Fibroblast of skin of scalp (primary cell): ENCODE measurements at places on chromosomes 1 and 21.

DNA sequence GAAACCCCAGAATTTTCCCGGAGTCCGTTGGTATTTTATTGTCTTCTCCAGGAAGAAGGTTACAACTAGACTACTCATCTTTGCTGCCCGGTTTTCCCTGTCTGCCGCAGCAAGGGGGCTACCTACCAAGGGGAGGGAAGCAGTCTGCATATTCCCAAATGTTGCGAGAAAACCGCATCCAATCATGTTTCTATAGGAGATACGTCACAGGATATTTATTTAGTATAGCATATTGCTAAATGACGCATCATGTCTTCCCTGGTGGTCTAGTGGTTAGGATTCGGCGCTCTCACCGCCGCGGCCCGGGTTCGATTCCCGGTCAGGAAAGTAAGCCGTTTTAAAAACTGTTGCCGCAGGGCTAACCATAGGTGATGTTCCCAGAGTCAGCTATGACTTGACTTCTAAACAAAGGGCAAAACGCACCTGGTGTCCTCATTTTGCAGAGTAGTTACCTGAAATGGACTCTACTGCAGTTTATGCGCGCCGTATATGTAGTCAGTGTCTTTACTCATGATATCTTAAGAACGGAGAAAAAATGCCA lies 15.2 kb upstream of the ZNF692 start:
- no peak for DNase-seq

GRCh38 chr1:110053552-110054428 lies 16.7 kb downstream of the ALX3 start:
- DNase-seq, result peak; percentile 49

GRCh38 chr21:41045534-41046268 lies 122.3 kb upstream of the BACE2 start:
- no peak for DNase-seq

GRCh38 chr1:17717594-17718535 lies 37.3 kb upstream of the ACTL8 start:
- no peak for DNase-seq

- no peak for DNase-seq
Measured at GRCh38 chr1:215001419-215002021, 81.0 kb upstream of the KCNK2 start.

DNA sequence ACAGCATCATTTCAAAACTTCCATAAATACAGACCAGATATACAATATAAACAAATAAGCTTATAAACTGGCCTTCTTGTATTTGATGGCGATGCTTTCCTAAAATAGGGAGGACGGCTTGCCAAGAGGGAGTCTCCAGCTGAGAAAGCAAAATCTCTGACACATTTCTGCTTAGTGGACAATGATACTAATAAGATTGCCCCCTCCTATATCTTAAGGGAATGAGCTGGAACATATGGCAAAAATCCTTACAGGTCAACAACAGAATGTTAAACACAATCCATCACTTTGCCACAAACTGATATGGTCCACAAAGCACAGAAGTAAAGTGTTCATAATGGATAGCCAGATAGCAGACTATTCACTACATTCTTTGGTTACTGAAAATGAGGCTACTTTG lies 7.1 kb upstream of the GADD45A start:
- no peak for DNase-seq

GRCh38 chr1:172268237-172268636 lies 152.2 kb upstream of the C1orf105 start:
- no peak for DNase-seq

GRCh38 chr1:187051618-187052232 lies 223.0 kb downstream of the PLA2G4A start:
- DNase-seq, result peak; percentile 31

DNA sequence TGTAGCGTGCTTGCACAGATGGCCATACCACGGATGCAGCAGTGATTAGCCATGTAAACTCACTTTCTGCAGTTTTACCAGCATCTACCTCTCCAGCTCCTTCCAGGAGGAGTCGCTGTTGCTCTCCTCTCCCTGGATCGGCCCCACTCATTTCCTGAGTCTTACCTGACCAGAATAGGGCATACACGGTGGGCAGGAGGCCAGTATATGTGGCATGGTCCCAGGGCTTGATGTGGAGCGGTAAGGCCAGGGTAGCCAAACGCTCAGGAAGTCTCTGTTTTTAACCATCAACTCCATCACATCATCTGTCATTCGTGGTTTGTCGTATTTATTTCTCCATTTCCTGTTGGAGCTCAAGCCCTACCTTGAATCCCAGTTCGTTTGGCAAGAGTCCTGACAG lies 163.4 kb upstream of the USP24 start:
- peak; percentile 29 for DNase-seq

DNA sequence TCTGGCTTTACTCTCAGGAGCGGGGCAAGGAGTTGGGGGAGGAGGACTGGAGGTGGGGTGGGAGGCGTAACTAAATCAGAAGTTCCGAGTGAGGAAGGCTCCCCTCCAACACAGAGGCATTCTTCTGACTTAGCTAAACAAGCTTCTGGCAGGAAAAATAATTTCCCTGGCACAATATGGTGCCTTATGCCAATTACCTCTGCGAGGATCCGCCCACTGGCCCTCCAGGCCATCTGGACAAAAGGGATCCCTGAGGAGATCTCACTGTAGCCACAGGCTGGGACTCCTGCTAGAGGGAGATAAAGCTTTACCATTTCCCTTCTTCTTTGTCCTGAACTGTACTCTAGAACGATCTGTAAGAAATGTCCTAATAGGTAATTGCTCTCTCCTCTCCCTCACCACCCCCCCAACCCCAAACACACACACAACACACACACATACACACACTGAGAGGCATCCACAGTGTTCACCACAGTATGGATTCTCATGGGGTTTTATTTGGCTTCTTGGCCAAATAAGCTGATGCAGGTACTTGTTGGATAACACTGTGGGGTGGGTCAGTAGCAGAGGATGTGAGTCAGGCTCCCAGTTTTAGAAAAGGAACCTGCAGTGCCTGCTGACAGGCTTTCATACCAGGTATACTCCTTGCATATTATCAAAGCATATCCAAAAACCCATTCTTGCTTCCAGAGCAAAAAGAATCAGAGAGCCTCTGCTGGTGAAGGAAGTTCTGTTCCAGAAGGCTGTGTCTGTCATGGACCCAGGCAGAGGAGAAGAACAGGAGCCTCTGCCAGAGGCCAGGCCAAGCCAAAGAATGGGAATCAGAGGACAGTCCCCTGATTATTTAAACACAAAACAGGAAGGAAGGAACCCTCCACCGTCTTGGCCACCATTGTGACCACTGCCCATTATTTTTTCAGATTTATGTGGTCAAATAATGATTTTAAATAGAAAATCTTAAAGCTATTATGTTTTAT lies 169.1 kb downstream of the C1orf21 start:
- no peak for DNase-seq

DNA sequence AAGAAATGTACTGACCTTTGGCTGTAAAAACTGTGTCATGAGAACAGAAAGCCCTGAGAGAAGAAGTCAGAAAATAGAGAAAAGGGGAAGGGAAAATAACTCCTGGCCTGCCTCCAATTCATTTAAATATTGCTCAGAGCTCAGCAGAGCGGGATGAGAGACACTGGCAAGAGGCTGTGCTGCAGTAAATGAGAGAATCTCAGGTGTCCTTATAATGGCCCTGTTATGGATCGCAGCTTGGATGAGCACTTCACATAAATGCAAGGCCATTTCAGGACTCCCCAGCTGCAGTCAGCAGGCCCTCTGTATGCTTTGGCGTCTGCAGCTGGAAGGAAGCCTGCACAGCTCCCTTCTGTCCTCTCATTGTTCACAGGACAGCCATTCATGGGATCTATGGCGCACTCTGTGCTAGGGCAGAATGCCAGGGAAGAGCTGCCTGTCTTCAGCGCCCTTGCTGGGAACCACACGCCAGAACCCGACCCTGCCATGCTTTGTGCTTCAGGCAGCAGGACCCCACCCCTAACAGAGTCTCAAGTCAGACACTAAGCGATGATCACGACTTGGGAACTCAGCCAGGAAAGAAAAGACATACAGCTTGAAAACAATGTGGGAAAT lies 20.7 kb upstream of the ABCB10 start:
- DNase-seq, result peak; percentile 47

DNA sequence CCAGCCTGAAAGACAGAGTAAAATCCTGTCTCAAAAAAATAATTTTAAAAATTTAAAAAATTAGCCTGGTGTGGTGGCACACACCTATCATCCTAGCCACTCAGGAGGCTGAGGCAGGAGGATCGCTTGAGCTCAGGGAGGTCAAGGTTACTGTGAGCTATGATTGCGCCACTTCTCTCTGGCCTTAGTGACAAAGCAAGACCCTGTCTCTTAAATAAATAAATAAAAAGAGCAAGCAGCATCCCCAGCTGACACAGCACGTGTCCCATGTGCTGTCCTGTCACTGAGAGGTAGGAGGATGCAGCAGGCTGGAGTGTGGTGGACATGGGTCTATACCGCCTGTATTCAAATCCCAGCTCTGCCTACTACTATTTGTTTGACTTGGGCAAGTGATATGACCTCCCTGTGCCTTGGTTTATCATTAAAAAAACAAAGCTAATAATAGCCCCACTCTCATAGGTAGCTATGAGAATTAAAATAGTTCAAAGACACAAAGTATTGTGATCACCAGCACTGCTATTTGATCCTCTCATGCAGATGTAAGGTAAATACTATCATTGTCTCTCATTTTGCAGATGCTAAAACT lies 22.2 kb upstream of the ECE1 start:
- DNase-seq, result no peak

- DNase-seq, result no peak
Measured at GRCh38 chr21:28817871-28818270, 174.8 kb downstream of the LTN1 start.

DNA sequence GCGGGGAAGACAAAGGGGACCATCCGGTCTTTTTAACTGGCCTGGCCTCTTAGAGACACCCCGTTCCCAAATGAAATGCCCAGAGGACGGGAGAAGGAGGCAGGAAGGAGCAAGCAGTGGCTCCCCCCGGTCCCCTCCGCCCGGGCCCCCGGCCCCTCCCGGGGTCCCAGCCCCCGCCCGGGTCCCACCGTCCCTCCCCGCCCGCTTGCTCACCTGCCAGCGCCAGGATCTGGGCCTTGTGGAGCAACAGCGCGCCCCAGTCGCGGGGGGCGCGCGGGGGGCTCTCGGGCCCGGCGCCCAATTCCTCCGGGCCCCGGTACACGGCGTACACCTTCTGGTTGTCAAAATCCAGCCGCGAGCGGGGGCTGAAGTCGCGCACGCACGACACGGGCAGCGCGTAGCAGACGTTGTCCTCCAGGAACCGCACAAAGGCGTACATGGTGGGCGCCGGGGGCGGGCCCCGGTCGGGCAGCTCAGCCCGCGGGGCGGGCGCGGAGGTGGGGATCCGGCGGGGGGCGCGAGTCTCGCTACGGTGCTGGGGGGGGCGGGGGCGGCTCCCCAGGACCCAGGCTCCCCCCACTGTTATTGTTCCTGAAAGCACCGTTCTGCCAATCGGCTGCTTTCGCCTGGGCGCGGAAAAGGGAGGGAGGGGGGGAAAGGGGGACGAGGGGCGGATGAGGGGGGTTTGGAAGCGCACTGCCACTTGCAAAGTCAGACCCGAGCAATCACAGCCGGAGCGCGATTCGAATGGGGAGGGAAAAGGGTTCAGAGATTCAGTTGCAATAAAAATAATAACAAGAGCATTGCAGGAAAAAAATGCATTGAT lies at the start of gene BEND5:
TSS of gene BEND5 (minus strand) at position 499 of the 826 bp plus-strand sequence. CDS start at position 439, 60 bp downstream.
- DNase-seq, result peak; percentile 68

GRCh38 chr1:54069791-54070170 lies 16.4 kb downstream of the TCEANC2 start:
- DNase-seq, result peak; percentile 38

- no peak for DNase-seq
Measured at GRCh38 chr1:204511366-204511765, 4.8 kb upstream of the MDM4 start.

DNA sequence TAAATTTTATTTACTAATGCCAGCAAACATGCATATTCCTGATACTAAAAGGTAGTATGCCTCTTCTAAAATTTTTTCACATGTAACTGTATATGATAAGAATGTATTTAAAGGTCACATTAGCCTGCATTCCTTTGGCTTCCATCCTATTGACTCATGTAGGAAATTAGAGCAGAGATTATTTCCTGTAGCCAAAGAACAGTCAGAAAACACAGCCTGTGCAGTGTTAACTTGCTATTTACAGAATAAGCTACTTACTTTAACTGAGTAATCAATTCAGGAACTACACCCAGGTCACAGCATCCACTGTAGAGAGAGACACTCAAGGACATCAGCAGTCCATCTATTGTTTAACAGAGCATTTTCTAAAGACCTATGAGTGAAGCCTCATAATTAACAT lies 154.5 kb upstream of the ADGRL4 start:
- peak; percentile 63 for DNase-seq

DNA sequence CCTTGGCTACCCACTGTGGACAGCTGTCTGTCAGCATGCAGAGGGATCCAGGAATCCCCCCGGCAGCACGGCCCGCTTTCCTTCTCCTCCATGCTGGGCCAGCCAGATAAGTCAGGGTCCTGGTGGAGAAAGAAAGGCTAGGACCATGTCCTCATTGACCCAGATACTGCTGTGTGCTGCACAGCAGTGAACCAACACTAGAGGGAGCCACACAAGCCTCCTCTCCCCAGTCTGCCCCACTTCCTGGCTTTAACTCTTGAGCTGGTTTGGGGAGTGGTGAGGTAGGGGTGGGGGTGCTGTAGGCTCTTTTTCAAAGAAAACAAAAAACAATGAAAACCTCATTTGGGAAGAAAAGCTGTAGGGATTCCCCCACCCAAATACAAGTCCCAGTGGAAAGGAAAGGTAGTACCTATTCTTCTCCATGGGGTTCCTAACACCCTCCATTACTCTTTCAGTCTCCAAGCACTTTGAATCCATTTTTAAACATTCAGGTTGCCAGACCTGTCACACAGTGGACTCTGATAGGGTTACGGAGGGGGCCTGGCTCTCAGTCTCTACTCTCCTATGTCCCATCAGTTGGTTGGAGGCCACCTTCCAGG lies 84.9 kb upstream of the CD1D start:
- peak; percentile 33 for DNase-seq

- peak; percentile 50 for DNase-seq
Measured at GRCh38 chr1:226110249-226111097, 48.0 kb downstream of the H3-3A start.

- no peak for DNase-seq
Measured at GRCh38 chr1:111127923-111128643, 11.8 kb downstream of the DRAM2 start.

DNA sequence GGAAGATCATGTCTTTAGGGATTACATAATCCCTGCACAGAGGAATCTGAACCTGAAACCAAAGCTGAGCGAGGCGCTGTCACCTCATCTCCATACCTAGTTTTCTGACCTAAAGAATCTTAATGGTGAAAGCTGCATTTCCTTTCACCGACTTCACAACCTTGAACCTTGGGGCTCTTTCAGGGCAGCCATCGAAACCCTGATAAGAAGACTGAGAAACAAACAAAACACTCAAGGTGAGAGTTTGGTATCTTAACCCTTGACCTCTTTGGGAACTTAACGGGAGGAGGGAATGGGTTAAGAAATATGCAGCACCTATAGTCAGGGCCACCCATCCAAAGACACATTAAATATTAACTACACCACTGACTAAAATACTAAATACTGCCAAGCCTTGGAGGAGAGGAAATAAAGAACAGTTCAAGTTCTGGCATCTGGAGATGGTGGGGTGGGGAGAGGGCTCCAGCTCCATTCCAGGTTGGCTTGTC lies 2.0 kb downstream of the C1orf116 start:
- no peak for DNase-seq

GRCh38 chr1:118928739-118929554 lies 59.2 kb downstream of the TBX15 start:
- DNase-seq, result peak; percentile 59

GRCh38 chr1:99950486-99950885 lies 19.3 kb upstream of the SLC35A3 start:
- DNase-seq, result no peak
